ENCODE measurements at places on chromosomes 3 and 15.

GRCh38 chr15:38554354-38554753 lies 10.3 kb downstream of the RASGRP1 start:
- DNase-seq: no peak

GRCh38 chr3:116342499-116342898 lies 102.8 kb downstream of the LSAMP start:
- no peak for DNase-seq

DNA sequence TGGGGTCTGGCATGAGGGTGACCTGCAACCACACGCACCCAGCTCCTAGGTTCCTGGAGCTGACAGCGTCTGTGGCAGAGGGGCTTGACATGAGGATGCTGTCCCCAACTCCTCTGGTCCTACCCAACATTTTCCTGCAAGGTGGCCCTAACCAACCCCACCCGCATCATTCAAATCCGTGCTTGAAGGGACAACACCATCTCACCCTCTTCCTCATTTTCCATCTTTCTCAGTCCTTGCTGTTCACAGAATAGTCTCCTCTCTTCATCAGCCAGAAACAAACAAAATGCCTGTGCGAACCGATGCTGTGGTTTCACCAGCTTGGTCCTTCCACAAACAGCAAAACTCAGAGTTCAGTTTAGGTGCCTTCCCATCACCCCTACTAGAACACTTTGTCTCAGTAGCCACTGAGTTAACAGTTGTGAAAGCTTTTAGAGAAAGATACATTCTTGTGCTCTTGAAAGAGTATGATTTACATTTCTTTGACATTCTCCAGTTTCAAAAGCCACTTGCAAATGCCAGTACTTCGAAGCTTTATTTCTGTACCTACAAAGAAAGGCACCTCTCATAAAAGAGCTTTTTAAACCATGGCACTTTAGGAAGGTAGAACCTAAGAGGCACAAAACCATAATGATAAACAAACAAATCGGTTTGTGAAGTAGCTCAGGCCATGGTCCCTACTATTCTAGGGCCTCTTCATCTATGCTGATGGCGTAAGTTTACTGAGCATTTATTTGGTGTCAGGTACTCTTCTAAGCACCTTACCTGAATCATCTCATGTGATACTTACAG lies 360.1 kb downstream of the SHQ1 start:
- no peak for DNase-seq

GRCh38 chr3:178140531-178141304 lies 395.5 kb upstream of the KCNMB2 start:
- DNase-seq: no peak

DNA sequence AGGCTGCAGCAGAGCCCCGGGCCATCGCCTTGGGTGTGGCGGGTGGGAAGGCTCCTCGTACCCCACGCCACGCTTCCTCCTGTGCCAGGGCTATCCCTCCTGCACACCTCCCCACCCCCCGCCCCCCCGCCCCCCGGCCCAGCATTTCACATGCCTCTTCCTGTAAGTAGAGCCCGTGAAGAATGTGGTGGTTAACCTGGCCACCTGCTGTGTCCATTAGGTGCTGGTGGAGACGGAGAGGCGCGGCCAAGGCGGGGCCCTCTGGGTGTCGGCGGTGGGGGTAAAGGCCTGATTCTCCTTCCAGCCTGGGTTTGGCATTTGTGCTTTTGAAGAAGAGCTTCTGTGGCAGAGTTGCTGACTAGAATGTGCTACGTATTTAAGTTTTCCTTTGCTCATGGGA lies 127.8 kb downstream of the CHDH start:
- DNase-seq: no peak

DNA sequence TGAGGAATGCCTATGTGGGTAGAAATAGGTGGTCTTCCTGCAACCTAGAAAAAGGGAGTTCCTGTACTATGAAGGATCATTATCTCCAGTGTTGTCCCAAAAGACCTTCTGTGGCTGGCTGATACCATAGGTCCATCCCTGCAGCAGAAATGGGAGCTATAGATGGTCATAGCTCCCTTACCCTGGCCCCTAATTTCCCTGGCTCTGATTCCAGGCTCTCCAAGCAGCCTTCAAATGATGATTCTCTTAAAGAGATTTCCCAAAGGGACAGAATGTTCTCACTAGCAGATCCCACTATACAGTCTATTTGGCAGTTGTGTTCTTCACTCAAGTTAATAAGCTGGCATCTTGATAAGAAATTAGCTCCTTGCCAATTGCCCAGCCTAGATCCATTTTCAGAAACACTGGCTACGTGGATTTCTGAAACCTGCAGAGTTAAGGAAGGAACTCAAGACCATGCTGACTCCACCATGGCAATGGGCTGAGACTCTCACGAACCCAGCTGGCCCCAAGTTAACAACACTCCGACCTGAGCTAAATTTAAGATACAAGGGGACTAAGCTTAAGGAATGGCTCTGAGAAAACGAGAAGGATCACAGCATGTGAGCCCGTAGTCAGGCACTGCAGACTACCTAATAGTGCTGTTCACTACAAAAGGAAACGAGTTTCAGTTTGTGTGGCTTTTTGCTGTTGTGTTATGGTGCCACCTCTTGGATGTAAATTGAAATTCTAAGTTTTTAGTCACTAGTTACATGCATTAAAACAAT lies 11.4 kb downstream of the C15orf40 start:
- DNase-seq: no peak

- no peak for DNase-seq
Observed at GRCh38 chr3:59862686-59863085, 812.9 kb upstream of the CFAP20DC start.

DNA sequence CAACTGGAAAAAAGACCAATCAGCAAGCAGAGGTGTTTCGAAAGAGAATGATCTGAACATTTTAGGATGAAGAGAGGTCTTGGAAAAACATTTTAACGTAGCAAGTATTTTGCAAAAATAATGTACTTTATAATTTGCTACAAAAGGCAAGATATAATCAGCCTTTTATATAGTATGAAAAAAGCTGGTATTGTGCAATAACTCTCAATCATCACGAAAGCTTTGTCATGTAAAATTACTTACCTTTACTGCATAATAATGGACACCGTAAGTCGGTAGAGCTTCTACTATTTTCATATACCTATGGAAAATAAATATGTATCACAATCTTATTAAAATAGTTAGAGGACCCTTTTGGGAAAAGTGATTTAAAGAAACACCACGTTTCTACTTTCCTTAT lies 95.7 kb upstream of the LMOD3 start:
- no peak for DNase-seq

GRCh38 chr15:60798821-60799220 lies 319.9 kb upstream of the ICE2 start:
- no peak for DNase-seq

- DNase-seq: no peak
Observed at GRCh38 chr3:134232151-134232550, 18.5 kb downstream of the RYK start.

- no peak for DNase-seq
Observed at GRCh38 chr15:60382773-60383674, 14.8 kb downstream of the ANXA2 start.

DNA sequence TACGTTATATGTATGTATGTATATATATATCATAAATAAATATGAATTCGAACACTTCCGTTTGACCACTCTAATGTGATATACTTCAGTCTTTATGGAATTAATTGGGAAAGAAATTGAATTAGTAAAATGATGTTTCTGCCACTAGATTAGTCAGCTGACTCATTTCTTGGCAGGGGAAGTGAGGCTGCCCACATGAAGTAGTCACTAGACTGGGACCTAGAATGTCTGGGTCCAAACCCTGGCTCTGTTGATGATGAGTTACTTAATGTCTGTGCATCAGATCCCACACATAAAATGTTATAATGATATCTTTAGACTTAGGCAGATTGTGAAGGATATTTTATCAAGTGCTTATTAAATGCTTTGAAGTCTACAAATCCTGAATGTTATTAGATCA lies 27.4 kb upstream of the ARL14 start:
- no peak for DNase-seq

DNA sequence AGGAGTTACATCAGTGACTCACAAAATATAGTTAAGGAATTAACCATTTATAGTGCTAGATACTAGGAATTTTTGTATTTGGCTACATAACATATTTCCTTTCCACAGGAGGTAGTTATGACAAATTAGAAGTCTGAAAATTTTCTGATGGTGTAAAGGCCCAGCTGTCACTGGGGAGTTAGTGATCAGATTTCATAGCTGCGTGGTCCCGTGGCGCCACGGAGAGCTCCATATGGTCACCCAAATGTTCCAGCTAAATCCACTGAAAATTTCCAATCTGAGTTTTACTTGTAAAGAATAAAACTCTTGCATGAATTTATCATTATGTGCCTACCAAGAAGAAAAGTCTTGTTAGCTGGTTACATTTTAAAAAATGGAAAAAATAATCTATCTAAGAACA lies 368.9 kb upstream of the PLSCR5 start:
- DNase-seq: no peak

- no peak for DNase-seq
Observed at GRCh38 chr15:79086814-79087213, 3.8 kb downstream of the RASGRF1 start.

DNA sequence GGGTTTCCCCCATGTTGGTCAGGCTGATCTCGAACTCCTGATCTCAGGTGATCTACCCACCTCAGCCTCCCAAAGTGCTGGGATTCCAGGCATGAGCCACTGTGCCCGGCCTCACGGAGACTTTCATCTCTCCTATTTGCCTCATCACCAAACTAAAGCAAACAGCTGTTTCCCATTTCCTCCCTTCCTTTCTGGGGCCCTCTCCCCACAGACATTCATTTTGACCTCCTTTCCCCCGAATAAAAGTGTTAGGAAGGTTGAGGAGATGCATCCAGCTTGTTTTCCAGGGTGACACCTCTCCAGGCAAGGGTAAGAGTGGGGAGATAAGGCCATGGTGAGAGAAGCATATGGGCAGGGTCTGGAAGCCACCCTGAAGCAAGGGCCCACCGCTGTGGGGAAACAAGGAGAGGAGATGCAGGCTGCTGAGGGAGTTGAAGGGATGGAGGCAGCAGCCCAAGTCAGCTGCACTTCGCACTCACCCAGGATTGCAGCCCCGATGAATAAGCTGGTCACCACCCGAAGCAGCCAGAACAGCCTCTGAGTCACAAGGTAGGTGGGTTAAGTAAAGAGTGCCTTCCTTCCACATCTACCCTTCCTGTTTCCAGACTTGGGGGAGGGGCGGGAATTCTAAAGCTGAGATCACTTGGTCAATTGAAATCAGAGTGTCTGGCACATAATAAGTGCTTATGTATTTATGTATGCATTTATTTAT lies 7.7 kb downstream of the DUOXA2 start:
- DNase-seq: no peak

DNA sequence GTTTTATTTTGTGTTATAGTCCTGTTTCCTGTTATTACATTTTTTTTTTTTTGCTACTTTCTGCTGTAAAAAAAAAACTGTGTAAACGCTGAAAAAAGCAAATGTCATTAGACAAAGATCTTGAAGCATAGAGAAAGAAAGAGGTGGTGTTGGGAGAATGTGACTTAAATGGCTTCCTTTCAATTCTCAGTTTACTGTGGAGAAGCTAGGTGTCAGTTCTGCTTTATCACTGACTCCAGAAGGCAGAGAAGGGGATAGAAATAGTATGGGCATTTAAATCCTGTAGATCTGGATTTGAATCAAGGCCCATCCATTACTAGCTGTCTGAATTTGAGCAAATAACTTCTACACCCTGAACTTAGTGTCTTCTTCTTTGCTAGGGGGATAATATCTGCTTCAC lies 23.0 kb downstream of the PPM1L start:
- DNase-seq: no peak

- no peak for DNase-seq
Observed at GRCh38 chr15:83516935-83517334, 69.8 kb downstream of the SH3GL3 start.

- DNase-seq: no peak
Observed at GRCh38 chr15:92579931-92580470, 75.6 kb downstream of the FAM174B start.

GRCh38 chr15:91780387-91780786 lies 73.1 kb upstream of the SLCO3A1 start:
- no peak for DNase-seq

- DNase-seq: no peak
Observed at GRCh38 chr3:111774622-111775021, 84.4 kb upstream of the PHLDB2 start.

DNA sequence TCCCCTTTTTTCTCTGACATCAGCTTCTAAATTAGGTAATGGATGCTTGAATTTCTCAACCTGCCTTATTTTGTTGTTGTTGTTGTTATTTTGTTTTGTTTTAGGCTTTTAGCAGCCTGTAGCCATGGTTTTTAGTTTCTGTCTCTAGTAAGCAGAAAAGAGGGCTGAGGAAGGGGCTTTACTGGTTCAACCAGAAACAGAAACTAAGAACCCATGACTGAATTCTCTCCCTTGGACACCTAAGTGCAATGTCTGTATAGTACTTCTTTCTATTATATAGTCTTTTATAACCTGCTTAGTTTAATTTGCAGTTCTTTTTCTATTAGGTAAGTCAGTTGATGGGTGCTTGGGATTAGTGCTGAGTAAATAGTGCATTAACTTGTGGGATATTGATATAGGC lies 129.0 kb downstream of the BBX start:
- DNase-seq: no peak

DNA sequence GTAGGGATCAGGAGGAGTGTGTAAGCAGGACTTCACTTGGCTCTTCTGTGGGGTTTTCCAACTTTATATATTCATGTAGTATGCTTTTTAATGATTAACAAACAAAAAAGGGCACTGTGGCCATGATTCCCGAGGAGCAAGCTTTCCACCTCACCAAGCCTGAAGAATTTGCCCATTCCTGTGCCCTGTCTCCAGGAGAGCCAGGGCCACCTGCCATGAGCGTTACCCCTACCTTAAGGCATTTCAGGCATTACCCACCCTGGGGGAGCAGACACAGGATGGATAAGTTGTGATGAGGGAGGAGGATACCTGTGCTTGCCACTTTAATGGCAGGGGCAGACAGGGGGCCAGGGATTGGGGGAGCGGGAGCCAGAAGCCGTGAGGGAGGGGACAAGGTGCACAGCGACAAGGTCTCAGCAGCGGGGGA lies 3.0 kb downstream of the TRPM1 start:
- DNase-seq: no peak

- no peak for DNase-seq
Observed at GRCh38 chr3:63952248-63952594, 40.0 kb upstream of the SCAANT1 start.

DNA sequence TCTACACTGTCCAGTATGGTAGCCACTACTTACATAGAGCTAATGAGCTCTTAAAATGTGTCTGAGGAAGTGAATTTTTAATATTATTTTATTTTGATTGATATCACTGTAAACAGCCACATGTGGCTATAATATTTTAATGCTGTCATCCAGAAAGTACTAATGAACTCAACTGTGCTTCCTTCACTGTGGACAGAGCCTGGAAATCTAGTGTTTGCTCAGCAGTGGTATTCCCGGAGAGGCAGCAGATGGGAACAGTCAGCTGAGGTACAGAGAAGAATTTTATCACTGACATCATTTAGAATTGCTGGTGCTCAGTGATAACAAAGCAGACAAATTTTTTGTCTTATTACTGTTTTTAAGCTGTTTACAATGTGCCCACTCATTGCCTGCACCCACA lies 68.7 kb upstream of the ACP3 start:
- no peak for DNase-seq

DNA sequence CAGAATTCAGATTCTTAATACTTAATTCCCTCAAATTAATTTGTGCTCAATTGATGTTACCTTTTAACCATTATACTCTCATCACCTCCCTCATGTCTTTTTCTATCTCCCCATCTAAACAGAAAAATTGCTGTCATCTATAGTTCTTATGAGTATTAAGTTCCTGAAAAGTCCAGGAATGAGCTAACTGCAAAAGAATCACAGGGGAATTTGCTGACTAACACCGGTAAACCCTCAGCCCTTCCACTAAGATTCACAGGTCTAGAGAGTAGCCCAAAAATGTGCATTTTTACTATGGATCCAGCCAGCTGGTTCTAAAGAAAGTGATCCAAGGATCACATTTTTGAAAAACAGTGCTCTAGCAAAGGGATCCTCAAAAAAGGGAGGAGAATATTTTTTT lies 67.0 kb downstream of the SETD2 start:
- no peak for DNase-seq

Measured in endothelial cell (in vitro differentiated cells).